ENCODE measurements at places on chromosomes 5 and 9.
A peak's percentile ranks its signal among the peaks of the same experiment; 100 is the strongest.

DNA sequence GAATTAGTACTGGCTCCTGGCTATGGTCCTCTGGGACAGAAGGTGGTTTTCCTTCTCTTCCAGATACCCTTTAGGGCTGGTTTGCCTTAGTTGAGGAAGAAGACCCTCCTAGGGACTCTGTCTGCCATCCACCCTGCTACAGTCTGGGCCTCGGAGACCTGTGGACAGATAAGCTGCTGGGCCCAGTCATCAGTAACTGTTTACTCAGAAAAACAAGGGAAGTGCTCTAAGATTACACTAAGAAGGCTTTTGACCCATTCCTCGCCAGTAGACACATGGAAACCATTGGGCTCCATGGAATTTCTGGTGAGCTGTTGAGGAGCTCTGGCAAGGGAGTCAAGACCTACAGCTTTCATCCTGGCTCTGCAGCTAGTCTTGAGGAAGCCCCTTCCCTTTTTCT is 31.2 kb downstream of the LARP1 start:
- DNase-seq, result no peak

- DNase-seq, result no peak
Observed at GRCh38 chr5:36877667-36878391, 1.3 kb downstream of the NIPBL start.

GRCh38 chr9:79812099-79812498 is 240.3 kb downstream of the TLE4 start:
- DNase-seq, result no peak

GRCh38 chr9:134365115-134365596 is 38.9 kb downstream of the RXRA start:
- DNase-seq, result no peak

DNA sequence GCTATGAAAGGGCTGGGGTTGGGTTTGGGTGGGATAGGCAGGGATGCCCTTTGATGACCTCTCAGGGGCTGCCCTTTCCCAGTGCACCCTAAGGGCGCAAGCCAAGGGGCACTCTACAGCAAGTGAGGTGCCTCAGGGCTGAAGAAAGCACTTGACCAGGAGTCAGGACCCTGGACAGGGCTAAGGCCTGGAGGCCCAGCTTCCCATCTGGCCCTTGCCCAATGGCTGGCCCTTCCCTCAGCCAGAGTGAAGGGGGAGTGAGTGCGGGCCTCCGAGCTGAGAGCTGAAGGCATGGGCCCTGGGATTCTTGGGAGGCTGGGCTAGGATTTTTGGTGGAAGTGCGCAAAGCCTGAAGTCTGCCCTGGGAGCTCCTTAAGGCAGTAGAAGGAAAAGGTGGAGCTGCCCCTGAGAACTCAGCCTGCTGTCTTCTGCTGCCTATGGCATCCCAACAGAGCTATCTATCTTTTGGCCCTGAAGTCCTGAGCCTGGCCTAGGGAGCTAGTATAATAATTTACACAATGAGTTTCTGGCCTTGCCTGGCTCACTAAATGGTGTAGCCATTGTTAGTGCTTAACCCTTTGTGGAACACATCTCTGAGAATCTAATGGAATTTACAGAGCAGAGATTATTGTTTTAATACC is 16.4 kb downstream of the JADE2 start:
- peak; percentile 83 for DNase-seq

DNA sequence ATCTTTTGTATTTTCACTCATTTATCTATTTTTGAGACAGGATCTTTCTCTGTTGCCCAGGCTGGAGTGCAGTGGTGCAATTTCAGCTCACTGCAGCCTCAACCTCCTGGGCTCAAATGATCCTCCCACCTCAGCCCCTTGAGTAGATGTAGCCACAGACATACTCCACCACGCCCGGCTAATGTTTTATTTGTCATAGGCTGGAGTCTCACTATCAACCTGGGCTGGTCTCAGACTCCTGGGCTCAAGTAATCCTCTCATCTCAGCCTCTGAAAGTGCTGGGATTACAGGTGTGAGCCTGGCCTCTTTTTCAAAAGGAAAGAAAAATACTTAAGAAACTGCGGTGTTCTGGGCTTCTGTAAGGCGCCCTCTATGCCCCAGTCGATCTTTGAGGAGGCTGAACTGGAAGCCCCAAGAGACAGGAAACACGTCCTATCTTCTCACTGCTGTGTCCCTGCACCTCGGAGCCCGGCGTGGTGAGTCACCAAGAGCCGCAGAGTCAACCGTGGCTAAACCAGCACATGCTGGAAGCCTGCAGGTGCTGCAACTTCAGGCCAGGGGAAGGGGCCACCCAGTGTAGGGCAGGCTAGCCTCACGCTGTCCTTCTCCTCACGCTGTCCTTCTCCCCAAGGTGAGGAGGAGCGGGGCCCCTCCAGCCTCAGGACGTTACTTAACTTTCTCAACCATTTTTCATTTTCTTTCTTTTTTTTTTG is 15.2 kb upstream of the LHX3 start:
- no peak for DNase-seq

GRCh38 chr9:69633716-69634115 is 38.5 kb downstream of the APBA1 start:
- no peak for DNase-seq

- DNase-seq, result no peak
Observed at GRCh38 chr5:145244788-145245187, 590.4 kb downstream of the PRELID2 start.

DNA sequence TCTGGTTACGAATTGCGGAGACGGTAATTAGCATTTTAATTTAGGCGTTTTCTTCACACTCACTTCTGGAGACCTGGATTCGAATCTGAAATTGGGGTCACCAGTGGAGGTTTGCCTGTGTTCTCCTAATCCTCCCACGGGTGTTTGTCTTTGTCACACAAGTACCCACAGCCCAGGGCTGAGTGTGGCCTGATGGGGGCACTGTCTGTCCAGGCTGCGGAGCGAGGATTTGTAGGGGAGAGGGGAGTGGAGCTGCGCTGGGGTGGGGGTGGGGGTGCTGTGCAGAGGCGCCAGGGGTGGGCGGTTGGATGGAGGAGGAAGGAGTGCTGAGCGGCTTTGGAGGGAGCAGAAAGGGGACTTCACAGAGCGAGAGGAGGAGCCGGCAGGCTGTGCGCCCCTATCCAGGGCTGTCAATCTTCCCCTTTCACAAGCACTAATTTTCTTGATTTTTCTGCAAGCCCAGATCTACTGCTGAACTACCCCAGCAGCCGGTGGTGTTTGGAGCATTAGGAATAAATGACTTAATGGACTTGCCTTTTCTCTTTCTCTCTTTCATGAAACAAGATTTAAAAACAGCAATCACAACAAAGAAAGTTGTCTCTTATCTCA is 53.1 kb downstream of the TSPAN17 start:
- no peak for DNase-seq

DNA sequence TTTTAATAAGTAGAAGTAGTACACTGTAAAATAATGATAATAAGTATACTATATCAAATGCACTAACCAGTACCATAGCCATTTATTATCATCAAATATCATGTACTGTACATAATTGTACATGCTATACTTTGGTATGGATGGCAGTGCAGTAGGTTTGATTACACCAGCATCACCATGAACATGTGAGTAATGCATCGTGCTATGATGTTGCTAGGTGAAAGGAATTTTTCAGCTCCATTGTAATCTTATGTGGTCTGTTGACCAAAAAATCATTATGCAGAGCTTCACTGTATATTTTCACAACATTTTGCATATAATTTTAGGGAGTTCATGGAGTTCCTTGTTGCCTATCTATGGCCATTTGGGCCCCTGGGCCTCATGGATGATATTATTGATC is 72.2 kb upstream of the HMHB1 start:
- DNase-seq, result no peak

- DNase-seq, result no peak
Observed at GRCh38 chr5:83414601-83415000, 56.9 kb upstream of the VCAN start.

DNA sequence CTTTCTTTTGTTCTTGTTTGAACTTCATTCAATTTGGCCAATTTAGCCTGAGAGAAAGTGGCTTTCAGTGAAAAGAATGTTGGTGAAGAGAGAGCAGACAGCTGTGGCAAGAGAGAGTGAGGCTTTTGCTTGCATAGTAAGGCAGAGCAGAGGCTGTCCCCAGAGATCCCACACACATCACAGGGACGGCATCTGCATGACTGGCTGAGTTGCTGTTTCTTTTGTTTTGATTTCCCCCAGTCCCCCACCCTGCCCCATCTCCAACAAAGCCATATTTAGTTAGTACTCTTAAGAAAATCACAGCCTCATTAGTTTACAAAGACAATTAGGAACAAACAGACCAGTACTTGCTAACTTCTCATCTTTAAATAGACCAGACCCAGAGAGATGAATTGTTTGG is 363.9 kb upstream of the SEMA6A start:
- no peak for DNase-seq

- DNase-seq, result no peak
Observed at GRCh38 chr5:68499987-68500386, 284.4 kb downstream of the PIK3R1 start.

- no peak for DNase-seq
Observed at GRCh38 chr9:7137040-7137439, 379.3 kb downstream of the KDM4C start.

DNA sequence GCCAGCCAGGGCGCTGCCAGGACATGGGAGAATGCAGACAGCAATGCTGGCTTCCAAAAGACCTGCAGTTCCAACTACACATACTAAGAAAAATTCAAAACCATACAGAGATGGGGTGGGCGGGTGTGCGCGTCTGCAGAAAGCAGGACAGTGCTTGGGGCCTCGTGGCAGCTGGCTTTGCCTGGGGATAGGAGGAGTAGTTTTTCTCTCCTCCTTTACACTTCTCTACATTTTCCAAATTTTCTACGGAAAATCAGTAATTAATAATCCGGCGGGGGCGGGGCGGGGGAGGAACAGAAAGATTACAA is 43.6 kb upstream of the SARDH start:
- DNase-seq, result no peak

DNA sequence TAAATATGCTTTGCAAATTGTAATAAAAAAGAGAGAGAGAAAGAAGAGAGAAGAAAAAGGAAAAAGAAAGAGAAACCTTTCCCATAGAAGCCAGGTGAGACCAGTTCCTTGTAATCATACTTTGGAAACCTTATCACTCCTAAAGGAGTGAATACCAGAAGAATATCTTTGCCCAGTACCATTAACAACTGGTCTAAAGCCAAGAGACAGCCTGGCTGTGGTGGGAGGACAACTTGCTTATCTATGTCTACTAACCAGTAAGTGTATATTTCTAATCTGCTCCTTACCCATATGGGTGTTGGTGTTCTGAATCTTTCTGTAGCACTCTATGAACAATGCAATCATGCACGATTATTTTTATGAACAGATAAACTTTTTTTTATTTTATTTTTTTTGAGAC is 10.5 kb upstream of the TXN start:
- no peak for DNase-seq

DNA sequence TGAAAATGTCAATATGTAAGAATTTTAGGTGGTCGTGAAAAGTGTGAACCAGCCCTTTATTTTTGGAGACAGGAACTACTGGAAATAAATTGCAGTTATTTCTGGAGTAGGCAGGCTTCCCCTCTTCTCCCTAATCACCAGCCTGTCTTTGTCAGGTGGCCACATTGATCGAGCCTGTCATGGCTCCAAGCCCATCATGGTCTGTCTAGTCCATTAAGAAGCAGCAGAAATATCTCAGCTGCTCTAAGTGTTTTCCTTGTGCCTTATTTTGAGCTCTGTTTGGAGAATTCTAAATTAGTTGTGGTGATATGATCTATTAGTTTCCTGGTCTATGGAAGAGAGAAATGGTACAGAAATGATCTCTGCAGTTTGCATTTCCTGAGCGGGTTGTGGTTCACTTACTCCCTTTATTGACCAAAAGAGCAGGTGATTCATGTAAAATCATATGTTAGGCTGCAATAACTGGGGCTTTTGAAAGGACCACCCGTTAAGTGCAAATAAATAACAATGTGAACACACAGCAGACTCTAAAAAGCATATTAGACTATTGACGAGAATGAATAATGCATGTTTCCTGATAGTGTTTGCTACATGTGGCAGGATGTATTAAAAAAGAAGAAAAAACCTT is 42.3 kb downstream of the BASP1 start:
- no peak for DNase-seq

GRCh38 chr5:148645527-148645926 is 8.8 kb downstream of the HTR4 start:
- no peak for DNase-seq

DNA sequence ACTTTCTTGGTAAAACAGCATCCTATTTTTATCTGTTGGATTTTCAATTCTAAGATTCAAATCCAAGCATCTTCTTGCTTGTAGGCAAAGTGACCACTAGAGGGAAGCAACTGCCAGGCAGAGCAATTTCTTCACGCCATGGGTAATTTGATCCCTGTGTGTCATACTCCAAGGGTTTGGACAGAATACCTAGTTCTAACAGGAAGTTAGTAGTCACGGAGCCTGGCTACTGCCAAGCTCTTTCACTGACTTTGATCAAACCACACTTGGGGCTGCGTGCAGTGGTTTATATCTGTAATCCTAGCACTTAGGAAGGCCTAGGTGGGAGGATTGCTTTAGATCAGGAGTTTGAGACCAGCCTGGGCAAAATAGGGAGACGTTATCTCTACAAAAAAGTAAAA is 473.6 kb upstream of the TNC start:
- no peak for DNase-seq

Measured in aorta (tissue), 5 donors.